Thyroid gland (tissue), 4 donors: ENCODE measurements at places on chromosomes 1 and 21. TPM values are rescaled to one million over a fixed set of nuclear protein-coding genes. Genes with fewer than 3 reads are reported as not detected.

DNA sequence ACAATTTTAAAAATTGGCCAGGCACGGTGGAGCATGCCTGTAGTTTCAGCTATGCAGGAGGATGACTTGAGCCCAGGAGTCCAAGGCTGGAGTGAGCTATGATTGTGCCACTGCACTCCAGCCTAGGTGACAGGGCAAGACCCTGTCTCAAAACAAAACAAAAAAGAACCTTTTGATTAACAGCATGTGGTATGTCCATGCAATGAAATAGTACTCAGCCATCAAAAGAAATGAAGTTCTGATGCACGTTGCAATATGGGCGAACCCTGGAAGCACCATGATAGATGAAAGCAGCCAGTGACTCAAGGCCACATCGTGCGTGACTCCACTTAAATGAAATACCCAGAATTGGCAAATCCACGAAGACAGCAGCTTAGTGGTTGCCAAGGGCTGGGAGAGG lies 47.5 kb downstream of the FBXO2 start:
- H3K4me1 ChIP-seq: no peaks in the 10 kb centered on the region
- no peaks in the 10 kb centered on the region for H3K36me3 ChIP-seq
- H3K4me3 ChIP-seq: no peak overlapping the region

GRCh38 chr1:27595597-27595996 lies 8.3 kb downstream of the AHDC1 start:
- H3K4me3 ChIP-seq: no peak overlapping the region
- peaks cover 100% of the 10 kb centered on the region for H3K4me1 ChIP-seq
- no peak for DNase-seq
- peak overlapping the region; percentile 73 for H3K27ac ChIP-seq

DNA sequence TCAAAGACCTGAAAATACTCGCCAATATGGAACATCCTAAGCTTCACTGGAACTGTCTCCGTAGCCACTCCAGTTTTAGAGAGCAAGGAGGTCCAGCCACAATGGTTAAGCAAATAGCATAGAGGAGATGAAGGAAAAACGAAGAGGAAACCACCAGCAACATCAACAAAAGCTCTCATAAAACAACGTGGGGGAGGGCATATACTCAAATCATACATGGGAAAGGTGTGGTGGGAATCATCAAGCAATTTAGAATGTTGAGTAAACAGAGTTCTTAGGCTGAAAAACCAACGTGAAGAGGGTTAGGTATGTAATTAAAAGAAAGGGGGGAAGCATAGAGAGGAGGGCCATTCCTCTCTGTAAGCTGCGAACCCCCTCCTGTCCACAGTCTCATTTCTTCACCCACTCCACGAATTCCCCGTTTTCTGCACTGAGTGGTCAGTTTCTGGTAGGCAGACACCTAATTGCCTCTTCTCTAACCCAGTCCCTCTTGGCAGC lies 1.0 kb downstream of the TMEM59 start:
- no peaks in the 10 kb centered on the region for H3K27me3 ChIP-seq
- no peaks in the 10 kb centered on the region for H3K36me3 ChIP-seq
- no peak for DNase-seq

DNA sequence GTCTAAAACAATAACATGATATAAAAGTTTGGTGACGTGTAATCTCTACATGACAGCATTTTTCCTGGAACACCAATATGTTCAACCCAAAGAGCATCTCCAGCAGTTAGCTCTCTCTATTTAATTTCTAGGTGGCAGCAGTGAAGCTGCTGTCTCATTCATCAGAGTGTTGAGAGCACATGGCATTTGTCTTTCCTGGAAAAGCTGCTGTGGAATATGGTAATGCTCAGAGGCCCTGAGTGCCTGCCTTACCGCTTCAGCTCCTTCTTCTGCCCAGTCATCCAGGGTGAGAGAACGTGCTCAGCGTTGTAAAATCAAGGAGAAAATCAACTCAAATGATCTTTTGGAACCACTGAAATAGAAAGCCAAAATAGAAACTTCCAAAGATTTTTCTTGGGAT lies 640.7 kb downstream of the ADGRL2 start:
- no peaks in the 10 kb centered on the region for H3K4me1 ChIP-seq
- H3K4me3 ChIP-seq: no peak overlapping the region
- DNase-seq: peak; percentile 35
- no peaks in the 10 kb centered on the region for H3K27me3 ChIP-seq
- H3K27ac ChIP-seq: no peak overlapping the region

OR14A2 gene
- total RNA-seq: not detected

NEXN gene
- total RNA-seq: 5.7 TPM
